ENCODE measurements at places on chromosomes 7 and 10.

DNA sequence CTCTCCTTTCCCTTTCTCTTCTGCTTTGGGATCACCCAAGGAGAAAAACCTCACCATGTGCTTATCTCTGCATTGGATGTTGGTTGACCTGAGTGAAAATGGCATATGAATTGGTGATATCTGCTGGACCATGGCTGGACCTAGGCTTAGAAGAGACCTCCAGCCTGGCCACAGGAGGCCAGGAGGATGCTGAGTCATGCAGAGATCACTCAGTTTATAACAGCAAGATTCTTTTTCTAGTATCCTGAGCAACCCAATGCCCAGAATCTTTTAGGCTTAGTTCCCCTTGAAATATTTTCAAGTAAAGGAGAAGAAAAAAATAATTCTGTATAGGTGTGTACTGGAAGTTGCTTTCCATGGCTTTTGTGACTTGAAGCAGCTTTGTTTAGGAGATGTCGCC lies 236.3 kb downstream of the KLF6 start:
- H3K27me3 ChIP-seq = peaks cover 31% of the 10 kb centered on the region
- no peak overlapping the region for H3K4me3 ChIP-seq
- H3K27ac ChIP-seq = no peak overlapping the region
- H3K4me1 ChIP-seq = no peaks in the 10 kb centered on the region
- H3K36me3 ChIP-seq = no peaks in the 10 kb centered on the region

DNA sequence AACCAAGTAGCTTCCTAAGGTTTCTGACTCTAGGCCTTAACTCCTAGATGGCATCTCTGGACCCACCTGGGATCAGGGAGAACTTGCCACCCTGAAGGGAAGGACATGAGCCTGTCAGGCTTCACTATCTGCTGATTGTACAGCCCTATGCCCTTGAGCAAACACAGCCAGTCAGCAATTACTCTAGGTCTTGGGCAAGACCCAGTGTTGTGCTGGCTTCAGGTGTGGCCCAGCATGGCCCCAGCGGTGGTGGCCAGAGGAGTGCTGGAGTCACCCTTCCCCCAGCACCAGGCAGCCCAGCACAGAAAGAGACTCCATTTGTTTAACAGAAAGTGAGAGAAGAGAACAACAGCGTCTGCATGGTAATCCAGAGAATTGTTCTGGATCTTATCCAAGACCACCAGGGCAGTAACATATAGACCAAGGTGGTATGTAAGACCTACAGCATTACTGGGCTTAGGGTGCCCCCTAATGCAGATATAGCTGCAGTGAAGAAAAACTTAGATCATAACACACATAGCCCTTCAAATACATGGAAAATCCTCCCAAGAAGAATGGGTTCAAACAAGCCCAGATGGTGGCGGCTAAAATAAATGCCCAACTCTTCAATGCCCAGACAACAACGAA lies 207.7 kb downstream of the MAGI2 start:
- no peaks in the 10 kb centered on the region for H3K27me3 ChIP-seq
- H3K4me3 ChIP-seq = no peak overlapping the region
- H3K36me3 ChIP-seq = no peaks in the 10 kb centered on the region
- H3K4me1 ChIP-seq = no peaks in the 10 kb centered on the region
- H3K27ac ChIP-seq = no peak overlapping the region
- peak; percentile 3 for DNase-seq

DNA sequence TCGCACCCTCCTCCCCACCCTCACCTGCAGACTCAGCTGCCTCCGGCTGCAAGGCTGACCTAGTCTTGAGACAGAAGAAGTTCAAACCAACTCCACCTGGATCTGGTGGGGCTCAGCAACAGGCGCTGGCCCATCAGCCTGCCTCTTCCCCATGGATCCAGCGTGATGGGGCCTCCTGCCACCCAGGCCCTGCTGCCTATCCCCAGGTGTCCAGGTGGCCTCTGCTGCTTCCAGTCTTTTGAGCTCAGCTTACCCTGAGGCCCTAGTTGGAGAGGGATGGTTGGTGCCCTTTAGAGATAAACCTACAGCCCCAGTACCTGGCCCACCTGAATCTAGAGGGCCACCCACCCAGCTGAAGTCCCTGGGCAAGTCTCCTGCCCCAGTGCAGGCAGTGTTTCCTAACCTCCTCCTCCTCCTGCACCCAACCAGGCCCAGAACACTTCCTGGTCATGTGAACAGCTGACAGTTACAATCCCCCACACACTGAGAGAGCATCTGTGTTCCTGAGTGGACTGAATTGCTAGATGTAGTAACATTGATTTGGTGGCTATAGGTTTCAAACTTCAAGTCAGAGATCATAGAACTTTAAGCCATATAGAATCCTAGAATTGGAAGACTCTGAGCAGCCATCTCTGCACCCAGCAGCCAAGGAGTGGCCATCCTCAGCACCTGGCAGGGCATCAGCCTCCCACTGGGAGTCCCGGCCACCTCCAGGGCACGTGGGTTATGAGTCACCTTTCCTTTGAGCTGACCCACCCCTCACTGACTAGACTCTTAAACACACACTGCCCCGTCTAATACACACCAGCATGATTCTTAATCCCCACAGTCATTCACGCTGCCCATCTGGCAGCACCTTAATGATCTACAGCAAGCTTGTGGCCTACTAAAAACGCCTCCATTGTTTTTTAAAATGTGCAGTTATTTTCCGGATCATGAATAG lies 51.9 kb downstream of the ALOX5 start:
- H3K4me1 ChIP-seq = no peaks in the 10 kb centered on the region
- no peaks in the 10 kb centered on the region for H3K36me3 ChIP-seq
- H3K27ac ChIP-seq = no peak overlapping the region
- no peak overlapping the region for H3K4me3 ChIP-seq
- peaks cover 50% of the 10 kb centered on the region for H3K27me3 ChIP-seq

DNA sequence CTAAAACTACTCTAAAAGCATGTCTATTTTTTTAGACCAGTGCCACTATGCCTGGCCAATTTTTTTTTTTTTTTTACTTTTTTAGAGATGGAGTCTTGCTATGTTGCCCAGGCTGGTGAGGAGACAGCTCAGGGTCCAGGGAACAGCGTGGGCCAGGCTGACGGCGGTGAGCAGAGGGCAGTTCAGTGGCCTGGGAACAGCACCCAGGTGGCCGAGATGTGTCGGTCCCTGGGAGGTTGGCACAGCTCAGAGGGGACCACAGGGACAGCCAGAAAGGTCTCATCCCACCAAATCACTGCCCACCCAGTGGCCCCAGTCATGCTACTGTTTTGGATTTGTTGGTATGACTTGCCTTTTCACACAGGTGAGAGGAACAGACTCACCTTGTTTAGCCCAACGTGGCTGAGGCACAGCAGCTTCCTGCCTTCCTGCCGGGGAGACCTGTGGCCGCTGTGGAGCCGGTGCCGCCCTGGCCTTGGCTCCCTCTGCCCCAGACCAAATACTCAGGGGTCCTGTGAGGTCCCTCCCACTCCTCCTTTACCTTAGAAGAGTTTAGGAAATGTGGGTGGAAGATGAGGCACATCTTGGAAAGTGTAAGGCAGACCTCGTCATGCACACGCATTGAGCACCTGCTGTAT lies 109.6 kb downstream of the PTPRE start:
- peaks cover 3% of the 10 kb centered on the region for H3K27me3 ChIP-seq
- H3K4me1 ChIP-seq = no peaks in the 10 kb centered on the region
- H3K4me3 ChIP-seq = no peak overlapping the region
- DNase-seq = no peak
- no peaks in the 10 kb centered on the region for H3K36me3 ChIP-seq

DNA sequence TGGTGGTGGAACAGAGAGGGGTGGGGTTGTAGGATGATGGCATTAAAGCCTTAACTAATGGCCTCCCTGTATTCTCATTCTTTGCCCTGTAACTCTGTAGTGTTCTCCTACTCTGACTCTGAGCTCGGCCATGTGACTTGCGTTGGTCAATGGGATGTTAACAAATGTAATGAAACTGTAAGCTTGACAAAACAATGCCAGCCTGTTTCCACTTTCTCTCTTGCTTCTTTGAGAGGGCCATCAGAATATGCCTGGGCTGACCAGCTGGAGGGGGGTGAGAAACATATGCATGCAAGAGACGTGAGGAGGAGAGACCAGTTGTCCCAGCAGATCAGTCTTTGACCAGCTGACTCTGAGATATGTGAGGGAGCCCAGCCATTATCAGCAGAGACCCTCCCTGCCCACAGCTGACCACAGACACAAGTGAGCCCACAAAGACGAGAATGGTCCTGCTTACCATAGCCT lies 100.6 kb downstream of the ICA1 start:
- H3K36me3 ChIP-seq = no peaks in the 10 kb centered on the region
- no peak overlapping the region for H3K4me3 ChIP-seq
- no peak for DNase-seq
- no peaks in the 10 kb centered on the region for H3K27me3 ChIP-seq
- no peaks in the 10 kb centered on the region for H3K4me1 ChIP-seq

GRCh38 chr7:28348636-28349035 lies 63.7 kb upstream of the CREB5 start:
- no peak for DNase-seq
- H3K27ac ChIP-seq = no peak overlapping the region
- no peak overlapping the region for H3K4me3 ChIP-seq
- peaks cover 4% of the 10 kb centered on the region for H3K27me3 ChIP-seq

DNA sequence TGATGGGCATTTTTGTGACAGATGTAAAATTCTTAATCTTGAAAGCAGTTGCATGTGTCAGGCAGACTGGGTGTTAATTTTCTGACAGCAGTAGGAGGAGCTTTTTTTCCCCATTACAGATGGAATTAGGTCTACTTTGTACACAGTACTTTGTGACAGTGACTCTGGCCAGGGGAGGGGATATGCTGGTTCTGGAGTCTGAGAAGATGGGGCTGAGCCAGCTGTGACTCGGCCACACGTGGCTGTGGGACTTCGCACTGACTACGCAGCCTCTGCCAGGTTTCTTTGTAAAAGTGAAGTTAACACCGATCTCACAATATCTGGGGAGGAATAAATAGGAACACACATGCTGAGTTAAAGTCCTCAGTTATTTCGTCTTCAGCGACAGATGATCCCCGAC lies 95.4 kb downstream of the MGMT start:
- no peak overlapping the region for H3K27ac ChIP-seq
- no peaks in the 10 kb centered on the region for H3K27me3 ChIP-seq
- no peak overlapping the region for H3K4me3 ChIP-seq
- H3K4me1 ChIP-seq = 0 out of 2 replicates have a peak, but pooled peaks cover 11% of the 10 kb centered on the region
- no peaks in the 10 kb centered on the region for H3K36me3 ChIP-seq

DNA sequence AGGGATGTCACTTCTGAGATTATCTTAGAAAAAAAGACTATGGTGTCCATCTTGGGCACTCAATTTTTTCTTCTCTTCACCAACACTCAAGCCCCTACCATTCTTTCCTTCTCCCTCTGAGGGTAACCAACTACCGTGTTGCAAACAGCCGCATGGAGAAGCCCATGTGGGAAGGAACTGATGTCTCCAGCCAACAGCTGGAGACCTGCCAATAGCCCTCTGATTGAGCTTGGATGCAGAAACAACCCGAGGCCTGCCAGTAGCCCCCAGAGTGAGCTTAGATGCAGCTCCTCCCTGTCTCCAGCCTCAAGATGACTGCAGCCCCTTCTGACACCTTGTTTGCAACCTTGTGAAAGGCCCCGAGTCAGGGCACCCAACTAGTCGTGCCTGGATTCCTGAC lies 36.4 kb upstream of the CHCHD3 start:
- H3K36me3 ChIP-seq = no peaks in the 10 kb centered on the region
- no peaks in the 10 kb centered on the region for H3K4me1 ChIP-seq
- DNase-seq = no peak
- H3K27ac ChIP-seq = no peak overlapping the region
- no peak overlapping the region for H3K4me3 ChIP-seq

- no peak for DNase-seq
- H3K36me3 ChIP-seq = no peaks in the 10 kb centered on the region
- no peaks in the 10 kb centered on the region for H3K4me1 ChIP-seq
- H3K4me3 ChIP-seq = no peak overlapping the region
- H3K27ac ChIP-seq = no peak overlapping the region
These were observed 141.4 kb downstream of the GRID1 start for GRCh38 chr10:86225103-86225782.

- DNase-seq = no peak
- H3K27me3 ChIP-seq = no peaks in the 10 kb centered on the region
- H3K4me1 ChIP-seq = peaks cover 12% of the 10 kb centered on the region
- no peak overlapping the region for H3K27ac ChIP-seq
These were observed 503.1 kb downstream of the PTPRN2 start for GRCh38 chr7:158084555-158084954.

DNA sequence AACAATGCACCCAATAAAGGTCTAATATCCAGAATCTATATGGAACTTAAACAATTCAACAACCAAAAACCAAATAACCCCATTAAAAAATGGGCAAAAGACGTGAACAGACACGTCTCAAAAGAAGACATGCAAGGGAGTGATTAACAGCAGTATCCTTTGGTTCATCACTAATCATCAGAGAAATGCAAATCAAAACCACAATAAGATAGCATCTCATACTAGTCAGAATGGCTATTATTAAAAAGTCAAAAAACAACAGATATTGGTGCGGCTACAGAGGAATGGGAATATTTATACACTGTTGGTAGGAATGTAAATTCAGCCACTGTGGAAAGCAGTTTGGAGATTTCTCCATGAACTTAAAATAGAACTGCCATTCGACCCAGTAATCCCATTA lies 46.6 kb downstream of the MSRB2 start:
- no peaks in the 10 kb centered on the region for H3K27me3 ChIP-seq
- no peak overlapping the region for H3K27ac ChIP-seq
- H3K4me1 ChIP-seq = no peaks in the 10 kb centered on the region

GRCh38 chr10:118500477-118501104 lies 94.9 kb downstream of the PRLHR start:
- H3K4me3 ChIP-seq = no peak overlapping the region
- no peaks in the 10 kb centered on the region for H3K4me1 ChIP-seq
- DNase-seq = no peak
- H3K36me3 ChIP-seq = no peaks in the 10 kb centered on the region
- H3K27me3 ChIP-seq = peaks cover 12% of the 10 kb centered on the region

- no peak for DNase-seq
- H3K27me3 ChIP-seq = no peaks in the 10 kb centered on the region
- no peaks in the 10 kb centered on the region for H3K36me3 ChIP-seq
- H3K27ac ChIP-seq = no peak overlapping the region
- H3K4me1 ChIP-seq = no peaks in the 10 kb centered on the region
- H3K4me3 ChIP-seq = no peak overlapping the region
These were observed 1283.5 kb upstream of the CELF2 start for GRCh38 chr10:9734218-9734617.

All from HepG2 (cell line).